Stromal cell of bone marrow (primary cell): ENCODE measurements at places on chromosomes 7 and 10.

GRCh38 chr7:79268730-79269129 is 184.7 kb downstream of the MAGI2 start:
- DNase-seq = no peak

DNA sequence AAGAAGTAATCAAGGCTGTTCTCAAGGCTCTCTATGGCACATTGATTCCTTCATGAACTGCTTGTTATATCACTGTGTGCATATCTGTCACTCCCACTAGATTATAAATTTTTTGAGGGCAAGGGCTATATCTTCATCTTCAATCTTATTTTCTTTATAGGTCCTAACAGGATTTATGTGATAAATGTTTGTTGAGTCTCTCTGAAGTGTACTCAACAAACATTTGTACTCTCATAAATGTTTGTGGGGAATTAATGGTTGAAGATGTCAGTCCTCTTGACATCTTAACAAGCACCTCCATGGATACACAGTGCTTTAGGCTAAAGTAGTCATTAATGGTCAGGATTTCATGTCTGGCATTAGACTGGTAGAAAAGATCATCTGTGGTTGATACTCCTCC is 143.2 kb downstream of the RNLS start:
- no peak for DNase-seq

GRCh38 chr10:20105236-20105635 is 289.0 kb downstream of the PLXDC2 start:
- DNase-seq = no peak

DNA sequence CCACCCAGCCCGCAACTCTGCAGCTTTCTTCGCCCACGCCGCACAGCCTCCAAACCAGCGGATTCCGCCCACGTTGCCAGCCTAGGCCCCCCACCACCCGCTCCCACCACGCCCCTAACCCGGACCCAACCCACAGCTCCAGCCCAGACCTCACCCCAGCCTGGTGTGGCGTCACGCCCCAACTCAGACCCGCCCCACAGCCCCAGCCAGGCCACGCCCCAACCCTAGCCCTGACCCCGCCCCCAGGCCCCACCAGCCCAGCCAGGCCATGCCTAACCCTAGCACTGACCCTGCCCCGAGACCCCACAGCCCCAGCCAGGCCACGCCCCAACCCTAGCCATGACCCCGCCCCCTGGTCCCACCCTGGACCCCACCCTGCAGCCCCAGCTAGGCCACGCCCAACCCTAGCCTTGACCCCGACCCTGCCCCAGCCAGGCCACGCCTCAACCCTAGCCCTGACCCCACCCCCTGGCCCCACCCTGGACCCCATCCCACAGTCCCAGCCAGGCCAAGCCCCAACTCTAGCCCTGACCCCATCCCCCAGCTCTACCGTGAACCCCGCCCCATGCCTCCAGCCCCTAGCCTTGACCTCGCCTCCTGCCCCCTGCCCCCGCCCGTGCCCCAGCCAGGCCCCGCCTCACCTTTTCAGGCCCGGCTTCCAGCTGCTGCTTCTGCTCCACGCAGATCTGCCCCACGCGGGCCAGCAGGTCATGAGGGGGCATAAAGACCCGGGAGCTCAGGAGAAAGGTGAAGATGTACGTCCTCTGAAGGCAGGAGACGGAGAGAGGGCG is 64.0 kb downstream of the RASGEF1A start:
- DNase-seq = no peak

DNA sequence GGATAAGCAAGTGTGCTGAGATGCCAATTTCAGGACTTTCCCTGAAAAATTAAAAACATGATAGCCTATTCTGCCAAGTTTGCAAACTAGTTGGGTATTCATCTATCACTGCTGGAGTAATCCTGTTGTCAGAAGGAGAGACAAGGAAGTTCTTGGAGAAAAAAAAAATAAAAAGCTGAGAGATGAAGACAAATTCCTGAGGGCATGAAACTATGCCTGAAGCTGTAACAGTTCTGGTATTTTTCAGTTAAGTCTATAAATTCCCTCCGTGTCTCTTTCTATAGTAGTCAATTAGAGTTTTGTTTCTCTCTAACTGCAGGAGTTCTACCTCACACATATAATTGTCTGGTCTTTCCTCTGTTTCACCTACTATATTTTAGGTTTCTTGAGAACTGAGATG is 95.7 kb downstream of the DGKB start:
- peak; percentile 6 for DNase-seq

DNA sequence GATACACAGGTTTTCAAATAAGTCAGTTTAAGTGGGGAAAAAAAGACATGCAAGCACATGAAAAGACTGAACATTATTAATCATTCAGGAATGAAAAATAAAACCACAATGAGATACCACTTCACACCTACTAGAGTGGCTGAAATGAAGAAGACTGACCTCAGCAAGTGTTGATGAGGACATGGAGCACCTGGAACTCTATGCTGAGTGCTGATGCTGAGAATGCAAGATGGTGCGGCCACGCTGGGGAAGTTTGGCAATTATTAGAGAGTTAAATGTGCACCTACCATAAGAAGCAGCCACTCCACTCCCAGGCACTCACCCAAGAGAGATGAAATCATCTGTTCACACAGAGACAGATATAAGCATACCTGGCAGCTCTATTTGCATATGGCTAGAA is 32.9 kb upstream of the ELFN1 start:
- no peak for DNase-seq

DNA sequence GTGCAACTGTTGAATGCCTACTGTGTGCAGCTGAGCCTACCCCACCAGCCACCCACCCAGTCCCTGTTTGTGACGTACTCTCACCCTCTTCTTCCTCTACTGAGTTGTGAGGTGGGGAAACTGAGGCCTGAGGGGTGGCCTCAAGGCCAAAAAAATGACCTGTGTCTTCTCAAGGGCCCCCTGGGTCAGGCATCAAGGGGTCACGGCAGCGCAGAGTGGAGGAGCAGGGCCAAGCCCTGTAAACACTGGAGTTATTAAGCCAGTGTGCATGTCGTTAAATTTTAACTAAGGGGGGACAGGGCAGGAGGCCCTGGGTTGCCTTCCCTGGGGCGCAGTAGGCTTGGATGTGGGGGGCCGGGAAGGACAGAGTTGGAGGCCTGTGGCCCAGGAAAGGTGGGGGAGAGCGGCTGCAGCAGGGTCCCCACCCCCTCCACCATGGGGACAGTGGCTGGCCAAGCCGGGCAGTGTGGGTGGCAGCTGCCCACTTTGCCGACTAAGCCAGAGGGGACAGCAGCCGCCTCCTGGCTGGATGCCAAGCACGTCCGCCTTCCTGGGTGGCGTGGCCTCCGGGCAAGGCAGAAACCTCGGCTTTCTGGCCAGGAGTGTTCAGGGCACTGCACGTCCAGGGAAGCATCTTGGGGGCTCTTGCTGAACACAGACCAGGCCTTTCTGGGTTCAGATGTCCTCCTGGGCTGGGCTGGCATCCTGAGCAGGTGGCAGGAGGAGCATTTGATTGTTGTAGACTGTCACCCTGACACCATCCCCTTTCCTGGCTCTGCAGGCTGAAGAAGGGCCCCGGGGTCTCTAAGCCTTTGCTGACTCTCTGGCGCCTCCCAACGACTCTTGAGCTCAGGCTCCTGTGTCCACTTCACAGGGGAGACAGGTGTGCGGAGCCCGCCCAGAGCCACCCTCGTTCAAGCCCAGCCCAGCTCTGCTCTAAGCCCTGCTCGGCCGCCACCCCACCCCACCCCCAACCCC is 1.9 kb downstream of the SLC29A4 start:
- no peak for DNase-seq

- no peak for DNase-seq
These were observed 1346.3 kb downstream of the REEP3 start for GRCh38 chr10:64867501-64867962.

GRCh38 chr7:101901661-101902491 is 84.5 kb downstream of the CUX1 start:
- no peak for DNase-seq

DNA sequence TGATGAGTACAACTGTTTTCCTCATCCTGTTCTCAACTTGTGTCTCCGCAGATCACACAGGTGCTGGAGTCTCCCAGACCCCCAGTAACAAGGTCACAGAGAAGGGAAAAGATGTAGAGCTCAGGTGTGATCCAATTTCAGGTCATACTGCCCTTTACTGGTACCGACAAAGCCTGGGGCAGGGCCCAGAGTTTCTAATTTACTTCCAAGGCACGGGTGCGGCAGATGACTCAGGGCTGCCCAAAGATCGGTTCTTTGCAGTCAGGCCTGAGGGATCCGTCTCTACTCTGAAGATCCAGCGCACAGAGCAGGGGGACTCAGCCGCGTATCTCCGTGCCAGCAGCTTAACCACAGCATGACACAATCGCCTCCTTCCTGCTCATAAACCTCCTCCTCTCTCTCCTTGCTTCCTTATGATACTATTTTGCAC is 126.7 kb upstream of the PRSS58 start:
- DNase-seq = peak; percentile 77

DNA sequence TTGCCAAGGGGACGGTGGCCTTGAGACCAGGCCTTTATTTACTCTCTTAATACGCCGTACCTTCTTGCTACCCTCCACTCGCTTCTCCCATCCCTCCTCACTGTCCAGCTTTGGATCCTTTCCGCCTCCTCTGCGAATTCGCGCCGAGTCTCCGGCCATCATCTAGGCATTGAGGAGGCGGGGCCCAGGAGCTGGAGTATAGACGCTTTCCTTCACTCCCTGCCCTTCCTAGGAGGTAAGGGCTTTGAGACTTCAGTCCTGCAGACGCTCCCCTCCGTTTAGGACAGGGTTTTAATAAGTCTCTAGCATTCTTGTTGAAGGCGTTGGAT is 538 bp downstream of the TFAM start:
- no peak for DNase-seq

DNA sequence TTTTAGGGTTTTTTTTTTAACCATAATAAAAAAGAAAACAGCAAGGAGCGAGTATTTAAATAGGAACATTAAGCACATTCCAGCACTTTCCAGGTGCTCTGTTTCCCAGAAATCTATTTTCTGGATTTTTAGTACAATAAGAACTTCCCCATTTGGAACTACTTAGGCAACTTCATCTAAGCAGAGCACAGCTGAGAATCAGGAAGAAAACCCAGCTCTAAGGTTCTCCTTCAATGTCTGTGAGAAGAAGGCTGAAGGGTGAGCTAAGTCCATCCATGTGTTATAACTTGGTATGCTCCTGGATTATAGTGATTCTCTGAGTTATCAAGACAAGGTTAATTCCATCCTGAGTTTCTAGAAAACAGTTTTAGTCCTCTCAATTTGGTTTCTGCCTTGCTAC is 181.9 kb downstream of the CYP26A1 start:
- DNase-seq = no peak

DNA sequence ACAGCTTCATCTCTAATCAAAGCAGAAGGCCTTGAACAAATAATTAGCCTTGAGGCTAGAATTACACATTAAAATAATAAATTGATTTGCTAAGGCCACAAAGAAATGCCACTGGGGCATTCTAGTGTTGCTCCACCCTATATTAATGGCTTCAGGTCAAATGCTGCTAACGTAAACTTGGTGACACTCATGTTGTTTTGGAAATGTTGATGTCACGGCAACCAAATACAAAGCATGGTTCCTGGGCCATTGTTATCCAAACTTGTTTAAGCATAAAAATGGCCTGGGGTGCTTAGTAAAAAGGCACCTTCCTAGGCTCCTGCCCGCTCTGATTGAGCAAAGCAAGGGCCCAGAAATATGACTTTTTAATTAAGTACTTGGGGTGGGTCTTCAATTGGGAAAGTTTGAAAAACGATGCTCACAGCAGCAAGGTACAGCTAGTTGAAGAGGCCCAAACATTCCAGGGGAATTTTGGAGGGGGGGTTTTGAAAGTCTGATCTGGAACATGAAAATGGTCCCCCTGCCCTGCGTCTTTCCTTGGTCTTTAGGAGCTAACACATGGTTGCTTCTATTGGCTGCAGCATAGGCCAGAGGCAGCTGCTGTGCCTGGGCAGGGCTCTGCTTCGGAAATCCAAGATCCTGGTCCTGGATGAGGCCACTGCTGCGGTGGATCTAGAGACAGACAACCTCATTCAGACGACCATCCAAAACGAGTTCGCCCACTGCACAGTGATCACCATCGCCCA is 67.8 kb downstream of the ABCC2 start:
- no peak for DNase-seq

GRCh38 chr10:95121904-95122303 is 52.6 kb upstream of the CYP2C8 start:
- no peak for DNase-seq

DNA sequence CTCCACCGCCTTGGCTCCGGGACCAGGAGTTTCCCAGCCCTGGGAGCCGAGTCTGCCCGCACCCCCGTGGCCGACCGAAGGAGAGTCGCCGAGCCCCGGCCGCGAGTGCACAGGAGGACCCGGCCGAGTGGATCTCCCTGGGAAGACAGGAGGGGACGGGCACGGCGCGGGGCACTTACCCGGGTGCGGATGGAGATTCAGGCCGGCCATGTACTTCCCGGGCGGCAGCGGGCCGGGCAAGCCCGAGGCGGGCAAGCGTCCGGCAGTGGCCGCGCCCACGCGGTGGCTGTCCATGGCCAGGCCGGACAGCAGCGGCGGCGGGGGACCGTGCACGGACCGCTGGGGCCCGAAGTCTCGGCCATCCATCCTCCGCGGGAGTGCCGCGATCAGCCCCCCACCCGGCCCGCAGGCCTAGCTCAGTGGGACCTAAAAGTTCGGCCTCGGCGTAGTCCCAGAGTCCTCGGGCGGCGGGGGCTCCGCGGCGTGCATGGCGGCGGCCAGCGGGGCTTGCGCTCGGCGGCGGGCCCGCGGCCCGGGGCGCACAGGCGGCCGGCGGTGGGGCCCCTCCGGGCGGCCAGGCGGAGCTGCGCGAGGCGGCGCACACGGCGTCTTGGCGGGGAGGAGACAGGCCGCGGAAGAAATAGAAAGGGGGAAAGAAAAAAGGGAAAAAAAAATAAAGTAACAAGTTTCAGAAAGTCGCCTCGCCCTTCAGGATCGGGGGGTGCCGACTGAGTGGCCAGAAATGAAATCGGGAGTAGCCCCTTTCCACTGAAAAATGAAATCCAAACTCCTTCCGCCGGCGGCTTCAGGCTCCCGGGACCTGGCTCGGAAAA is 2.5 kb downstream of the TNRC18 start:
- DNase-seq = no peak

- no peak for DNase-seq
These were observed 6.9 kb downstream of the PDGFA start for GRCh38 chr7:512541-513311.

GRCh38 chr10:96584035-96584434 is 2.8 kb downstream of the TM9SF3 start:
- no peak for DNase-seq

GRCh38 chr7:16514271-16514670 is 12.4 kb upstream of the LRRC72 start:
- no peak for DNase-seq

GRCh38 chr7:12162415-12163113 is 48.5 kb upstream of the TMEM106B start:
- peak; percentile 70 for DNase-seq

- DNase-seq = peak; percentile 88
These were observed 54.7 kb upstream of the CCAR1 start for GRCh38 chr10:68666280-68666760.

- DNase-seq = no peak
These were observed 2.0 kb downstream of the PRR15 start for GRCh38 chr7:29565634-29565981.

GRCh38 chr10:127302343-127302742 is 106.0 kb upstream of the INSYN2A start:
- no peak for DNase-seq
